T-helper 1 cell (primary cell): ENCODE measurements at places on chromosomes 3 and 15.

GRCh38 chr15:47505712-47506328 is 211.5 kb upstream of the SEMA6D start:
- DNase-seq, result no peak

DNA sequence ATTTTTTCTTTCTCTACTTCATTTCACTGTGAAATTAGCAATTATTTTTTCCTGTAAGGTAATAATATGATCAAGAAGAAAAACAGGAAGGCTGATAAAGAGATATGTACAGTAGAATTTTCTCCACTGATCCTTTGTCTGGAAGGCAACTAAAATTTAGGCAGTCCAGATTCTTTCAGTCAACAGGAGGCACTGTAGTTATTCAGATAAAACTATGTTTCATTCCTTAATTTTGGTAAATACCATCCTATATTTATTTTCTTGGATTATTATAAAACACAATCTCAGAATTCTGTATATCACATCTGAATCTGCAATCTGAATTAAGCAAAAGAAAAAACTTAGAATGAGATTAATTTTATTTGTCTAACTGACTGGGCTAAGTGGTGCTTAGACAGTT is 343.2 kb downstream of the LSAMP start:
- no peak for DNase-seq

DNA sequence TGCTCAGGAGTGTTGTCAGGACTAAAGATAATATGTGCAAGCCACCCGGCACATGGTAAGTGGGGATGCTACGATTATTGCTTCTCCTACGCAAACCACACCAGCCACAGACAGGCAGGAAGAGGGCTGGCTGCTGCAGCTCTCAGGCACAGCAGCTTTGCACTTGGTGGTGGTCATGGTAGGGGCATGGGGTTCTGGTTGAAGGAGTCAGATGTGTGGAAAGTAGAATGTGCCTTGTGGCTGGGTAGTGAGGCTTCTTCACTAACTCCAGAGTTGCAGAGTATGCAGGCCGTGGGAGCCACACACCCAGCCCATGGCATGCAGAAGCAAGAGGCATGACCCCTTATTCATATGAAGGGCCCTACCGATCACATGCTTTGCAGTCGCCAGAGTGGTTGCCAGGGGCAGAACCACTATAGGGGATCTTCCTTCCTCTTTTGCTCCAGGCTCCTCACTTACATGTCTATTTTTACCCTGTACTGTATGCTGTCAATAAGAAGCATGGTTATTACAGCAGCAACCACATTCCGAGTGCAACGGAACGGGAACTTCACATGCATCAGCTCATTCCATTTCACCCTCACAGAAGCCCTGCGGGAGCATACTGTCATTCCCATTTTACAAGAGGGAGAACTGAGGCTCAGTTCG is 59.2 kb upstream of the HERC1 start:
- peak; percentile 51 for DNase-seq

DNA sequence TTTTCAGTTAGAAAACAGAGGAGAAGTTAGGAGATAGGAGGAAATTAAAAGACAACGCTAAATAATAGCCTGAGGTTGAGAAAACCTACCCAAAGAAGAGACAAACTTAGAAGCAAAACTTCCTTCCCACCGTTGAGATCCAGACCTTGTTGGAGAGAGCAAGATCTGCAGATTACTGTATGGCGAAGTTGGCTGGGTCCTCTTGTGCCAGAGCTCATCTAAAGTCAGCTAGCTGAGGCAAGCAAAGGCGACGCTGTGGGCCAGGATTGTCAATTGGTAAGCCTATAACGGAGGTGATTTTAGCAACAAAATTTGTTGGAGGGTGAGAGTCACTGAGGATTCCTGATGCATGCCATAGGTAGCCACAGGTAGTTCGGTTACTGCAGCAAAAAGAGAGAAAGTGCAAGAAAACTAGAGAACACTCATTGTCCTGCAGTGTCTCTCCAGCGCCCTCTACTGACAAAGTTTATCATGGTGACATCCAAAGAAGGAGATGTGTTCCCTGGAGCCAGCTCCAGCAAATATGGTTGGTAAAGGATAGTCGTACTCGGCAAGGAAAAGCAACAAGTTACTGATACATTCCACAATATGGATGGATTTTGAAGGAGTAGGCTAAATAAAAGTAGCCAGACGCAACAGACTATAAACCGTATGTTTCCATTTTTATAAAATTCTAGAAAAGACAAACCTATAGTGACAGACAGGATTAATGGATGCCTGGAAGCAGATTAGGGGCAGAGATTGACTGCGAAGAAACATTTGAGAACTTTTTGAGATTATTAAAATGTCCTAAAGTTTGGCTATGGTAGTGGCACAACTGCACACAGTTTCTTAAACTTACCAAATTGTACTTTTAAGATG is 9.8 kb upstream of the OR5K4 start:
- peak; percentile 58 for DNase-seq

GRCh38 chr3:16253601-16254000 is 11.1 kb downstream of the DPH3 start:
- no peak for DNase-seq

GRCh38 chr3:46908986-46909534 is 31.5 kb downstream of the PTH1R start:
- DNase-seq, result no peak

DNA sequence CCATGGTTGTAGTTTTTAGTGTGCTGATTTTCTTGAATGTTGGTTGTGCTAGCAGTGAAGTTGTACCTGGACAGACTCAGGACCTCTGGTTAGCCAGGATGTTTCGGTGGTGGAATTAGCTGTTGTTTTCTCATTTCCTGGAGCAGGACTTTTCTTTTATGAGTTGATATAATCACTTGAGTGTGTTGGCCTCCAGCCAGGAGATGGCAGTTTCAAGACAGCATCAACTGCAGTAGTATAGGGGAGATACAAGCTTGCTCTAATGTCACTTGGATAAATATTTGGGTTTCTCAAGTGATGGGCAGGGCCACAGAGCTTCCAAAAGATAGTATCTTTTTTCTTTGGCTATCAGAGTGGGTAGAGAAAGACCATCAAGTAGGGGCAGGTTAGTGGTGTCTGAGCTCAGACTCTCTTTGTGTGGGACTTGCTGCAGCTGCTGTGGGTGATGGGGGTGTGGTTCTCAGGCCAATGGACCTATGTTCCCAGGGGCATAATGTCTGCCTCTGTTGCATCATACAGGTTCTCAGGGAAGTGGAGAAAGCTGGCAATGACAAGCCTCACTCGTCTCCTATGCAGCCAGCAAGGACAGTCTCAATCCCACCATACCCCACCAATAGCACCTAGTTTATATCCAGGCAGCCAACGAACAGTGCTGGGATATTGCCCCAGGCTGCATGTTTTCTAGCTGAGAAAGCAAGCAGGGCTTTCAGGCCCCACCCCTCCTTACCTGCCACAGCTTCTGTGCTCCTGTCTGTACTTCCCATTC is 14.6 kb upstream of the OR5K2 start:
- DNase-seq, result no peak

DNA sequence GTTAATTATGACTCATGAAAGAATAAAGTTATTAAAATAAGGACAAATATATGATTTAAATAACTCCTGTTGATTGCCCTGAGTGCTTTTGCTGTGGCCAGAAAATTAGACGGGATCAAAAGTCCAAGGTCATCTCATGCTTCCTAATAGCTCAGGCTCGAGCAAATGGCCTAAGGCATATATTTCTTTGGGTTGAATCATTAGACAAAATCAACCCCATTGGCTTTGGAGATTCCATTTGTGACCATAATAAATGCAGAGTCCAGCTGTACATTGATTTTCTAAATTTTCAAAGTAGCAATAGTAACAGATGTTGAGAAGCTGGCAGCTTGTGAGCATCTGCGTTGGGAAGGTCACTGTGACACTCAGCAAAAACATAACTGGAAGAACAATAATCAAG is 464.5 kb upstream of the TGFBR2 start:
- DNase-seq, result no peak

DNA sequence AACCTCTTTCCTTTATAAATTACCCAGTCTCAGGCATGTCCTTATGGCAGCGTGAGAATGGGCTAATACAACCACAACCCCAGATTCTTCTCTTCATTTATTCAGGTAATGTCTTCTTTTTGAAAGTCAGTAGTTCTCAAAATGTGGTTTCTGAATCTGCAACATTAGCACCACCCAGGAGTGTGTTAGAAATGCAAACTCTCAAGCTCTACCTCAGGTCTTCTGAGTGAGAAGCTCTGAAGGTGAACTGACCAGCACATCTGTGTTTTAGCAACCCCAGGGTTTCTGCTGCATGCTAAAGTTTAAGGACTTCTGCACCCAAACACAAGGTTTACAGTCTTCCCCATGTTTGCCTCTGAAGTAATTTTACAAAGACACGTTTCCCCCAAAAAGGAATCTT is 22.3 kb upstream of the TRIM59 start:
- DNase-seq, result no peak

GRCh38 chr15:74109713-74110112 is 20.7 kb upstream of the ISLR2 start:
- no peak for DNase-seq
